ENCODE measurements at places on chromosomes 2 and 18.

- no peak for DNase-seq
Measured at GRCh38 chr2:36408198-36408703, 52.7 kb downstream of the CRIM1 start.

DNA sequence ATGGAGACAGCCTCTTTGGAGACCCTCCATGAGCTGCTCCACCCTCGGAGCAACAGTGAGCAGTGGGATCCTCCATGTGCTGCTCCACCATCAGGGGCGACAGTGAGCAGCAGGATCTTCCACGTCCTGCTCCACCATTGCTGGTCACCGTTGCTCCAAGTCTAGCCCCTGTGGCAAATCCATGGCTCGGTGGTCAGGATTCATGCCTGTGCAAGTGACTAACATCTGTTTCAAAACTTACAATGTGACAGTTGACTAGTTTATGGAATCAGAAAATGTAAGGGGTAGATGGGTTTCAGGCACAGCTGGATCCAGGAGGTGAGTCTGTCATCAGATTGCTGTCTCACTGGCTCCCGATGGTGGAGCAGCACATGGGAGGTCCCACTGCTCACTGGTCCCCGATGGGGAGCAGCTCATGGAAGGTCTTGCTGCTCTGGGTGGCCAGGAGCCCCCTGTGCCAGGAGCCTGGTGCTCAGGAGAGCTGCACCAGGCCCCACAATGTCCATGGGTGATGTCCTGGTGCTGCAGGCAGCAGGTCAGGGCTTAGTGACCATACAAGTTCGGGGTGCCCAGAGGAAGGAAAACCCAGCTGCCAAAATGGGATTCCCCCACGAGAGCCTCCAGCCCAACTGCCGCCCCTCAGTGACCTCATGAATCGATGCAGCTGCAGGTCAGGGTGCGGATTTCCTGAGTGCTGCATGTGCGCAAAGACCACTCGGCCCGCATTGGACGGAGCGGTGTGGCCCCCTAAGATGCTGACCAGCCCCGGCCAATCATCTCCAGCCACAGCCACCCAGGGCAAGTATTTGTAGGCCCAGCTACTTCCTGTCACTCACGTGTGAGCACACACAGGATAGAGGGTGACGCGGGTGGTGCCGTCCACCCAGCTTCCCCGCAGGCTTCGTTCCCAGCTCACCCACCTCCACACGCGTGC, 116.5 kb upstream of the OTOS start:
- DNase-seq = no peak

DNA sequence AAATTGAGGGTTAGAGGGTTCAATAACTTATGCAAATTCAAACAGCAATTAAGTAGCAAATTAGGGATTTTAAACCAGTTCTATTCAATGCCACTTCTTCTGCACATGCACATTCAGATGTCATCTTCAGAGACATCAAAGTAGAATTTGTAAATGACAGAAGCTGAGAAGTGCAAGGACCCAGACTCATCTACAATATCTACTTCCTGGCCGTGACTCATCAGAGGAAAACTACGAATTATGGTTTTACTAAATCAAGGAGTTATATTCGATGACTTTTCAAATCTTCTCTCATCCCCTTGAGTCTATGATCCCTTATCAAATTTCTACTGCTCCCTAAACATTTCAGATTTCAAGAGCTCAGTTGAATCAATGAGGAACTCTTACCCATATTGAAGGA, 20.0 kb upstream of the STAT4 start:
- DNase-seq = no peak

- no peak for DNase-seq
Measured at GRCh38 chr2:178275600-178275999, 81.3 kb downstream of the OSBPL6 start.

DNA sequence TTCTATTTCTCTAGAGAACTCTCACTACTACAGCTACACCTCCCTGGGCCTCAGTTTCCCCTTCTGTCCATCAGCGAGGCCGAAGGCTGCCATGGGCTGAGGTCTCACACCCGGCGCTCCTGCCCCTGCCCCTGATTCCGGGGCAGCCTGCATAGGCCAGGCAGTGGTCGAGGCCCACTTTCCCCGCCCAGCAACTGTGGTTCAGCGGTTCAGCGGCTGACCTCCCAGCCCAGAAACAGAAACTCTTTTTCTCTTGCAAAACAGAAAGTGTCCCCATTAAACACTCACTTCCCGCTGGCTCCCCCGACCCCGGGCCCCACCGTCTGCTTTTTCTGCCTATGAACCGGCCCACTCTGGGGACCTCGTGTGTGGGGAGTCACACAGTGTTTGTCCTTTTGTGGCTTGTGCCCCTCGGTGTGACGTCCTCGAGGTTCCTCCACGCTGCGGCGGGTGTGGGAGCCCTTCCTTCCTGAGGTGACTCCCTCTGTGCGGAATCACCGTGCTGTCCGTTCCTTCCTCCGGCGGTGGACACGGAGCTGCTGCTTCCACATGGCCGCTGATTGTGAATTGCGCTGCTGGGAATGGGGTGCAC, 16.0 kb downstream of the PDCD1 start:
- DNase-seq = no peak

DNA sequence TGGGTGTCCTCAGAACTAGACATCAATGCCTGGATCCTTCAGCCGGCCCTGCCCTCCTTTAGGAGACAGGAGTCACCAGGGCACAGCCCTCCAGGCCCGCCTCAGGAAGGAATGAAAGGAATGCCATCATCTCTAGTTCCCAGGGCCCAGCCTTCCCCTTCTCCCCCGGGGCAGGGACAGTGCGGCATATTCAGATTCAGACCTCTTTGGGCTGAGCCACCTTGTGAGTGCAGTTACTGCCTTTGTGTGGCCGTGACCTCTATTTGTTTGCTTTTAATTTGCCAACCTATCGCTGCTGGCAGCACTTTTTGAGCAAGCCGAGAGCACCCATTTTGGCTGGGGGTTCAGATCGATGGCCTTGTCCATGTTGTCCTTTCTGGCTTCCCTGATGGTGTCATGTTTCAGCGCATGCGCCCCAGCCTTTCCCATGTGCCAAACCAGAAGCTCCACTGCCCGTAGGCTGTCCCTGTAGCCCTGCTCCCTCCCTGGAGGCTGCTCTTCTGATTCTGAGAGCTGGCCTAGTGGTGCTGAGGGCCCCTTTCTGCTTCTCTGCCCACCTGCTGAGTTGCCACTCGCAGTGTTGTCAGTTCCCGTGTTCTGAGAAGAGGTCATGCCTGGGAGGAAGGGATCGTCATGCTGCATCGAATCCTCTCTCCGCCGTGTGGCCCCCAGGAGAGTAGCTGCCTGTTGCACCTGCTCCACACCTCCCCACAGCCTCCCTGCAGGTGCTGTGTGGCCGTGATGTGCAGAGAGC, 10.9 kb downstream of the ANKRD23 start:
- DNase-seq = no peak

- DNase-seq = no peak
Measured at GRCh38 chr18:3827236-3827845, 377.4 kb downstream of the TGIF1 start.

DNA sequence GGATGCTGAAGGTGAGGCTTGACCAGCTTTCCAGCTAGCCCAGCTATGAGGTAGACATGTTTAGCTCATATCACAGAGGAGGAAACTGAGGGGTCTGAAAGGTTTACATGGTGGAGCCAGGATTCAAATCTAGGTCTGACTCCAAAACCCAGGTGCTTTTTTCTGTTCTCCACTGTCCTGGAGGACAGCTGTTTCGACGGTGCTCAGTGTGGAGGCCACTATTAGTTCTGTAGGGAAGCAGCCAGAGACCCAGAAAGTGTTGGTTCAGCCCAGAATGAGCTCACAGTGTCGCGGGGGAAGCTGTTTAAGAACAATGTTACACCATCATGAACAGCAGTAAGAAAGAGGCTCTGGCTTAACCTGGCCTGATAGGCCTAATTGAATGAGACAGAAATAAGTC, 11.1 kb downstream of the PROC start:
- no peak for DNase-seq

DNA sequence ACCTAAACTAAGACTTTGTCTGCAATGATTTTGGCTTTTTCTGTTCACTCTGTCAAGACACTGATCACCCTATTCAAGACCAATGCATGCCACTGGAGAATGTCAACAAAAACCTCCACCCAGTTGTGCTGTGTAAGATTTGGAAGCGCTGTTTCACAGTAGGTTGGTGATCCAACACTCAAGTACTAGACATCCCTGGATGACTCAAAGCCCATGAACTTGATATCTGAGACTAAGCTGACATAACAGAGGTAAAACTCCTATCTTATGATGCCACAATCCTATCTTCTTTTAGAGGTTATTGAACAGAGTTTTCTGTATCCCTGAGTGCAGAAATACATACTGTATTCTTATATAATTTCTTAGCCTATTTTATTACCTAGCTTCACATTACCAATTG, 251.3 kb upstream of the ETAA1 start:
- DNase-seq = no peak

GRCh38 chr2:205539603-205540002, 142.7 kb upstream of the NRP2 start:
- DNase-seq = no peak

DNA sequence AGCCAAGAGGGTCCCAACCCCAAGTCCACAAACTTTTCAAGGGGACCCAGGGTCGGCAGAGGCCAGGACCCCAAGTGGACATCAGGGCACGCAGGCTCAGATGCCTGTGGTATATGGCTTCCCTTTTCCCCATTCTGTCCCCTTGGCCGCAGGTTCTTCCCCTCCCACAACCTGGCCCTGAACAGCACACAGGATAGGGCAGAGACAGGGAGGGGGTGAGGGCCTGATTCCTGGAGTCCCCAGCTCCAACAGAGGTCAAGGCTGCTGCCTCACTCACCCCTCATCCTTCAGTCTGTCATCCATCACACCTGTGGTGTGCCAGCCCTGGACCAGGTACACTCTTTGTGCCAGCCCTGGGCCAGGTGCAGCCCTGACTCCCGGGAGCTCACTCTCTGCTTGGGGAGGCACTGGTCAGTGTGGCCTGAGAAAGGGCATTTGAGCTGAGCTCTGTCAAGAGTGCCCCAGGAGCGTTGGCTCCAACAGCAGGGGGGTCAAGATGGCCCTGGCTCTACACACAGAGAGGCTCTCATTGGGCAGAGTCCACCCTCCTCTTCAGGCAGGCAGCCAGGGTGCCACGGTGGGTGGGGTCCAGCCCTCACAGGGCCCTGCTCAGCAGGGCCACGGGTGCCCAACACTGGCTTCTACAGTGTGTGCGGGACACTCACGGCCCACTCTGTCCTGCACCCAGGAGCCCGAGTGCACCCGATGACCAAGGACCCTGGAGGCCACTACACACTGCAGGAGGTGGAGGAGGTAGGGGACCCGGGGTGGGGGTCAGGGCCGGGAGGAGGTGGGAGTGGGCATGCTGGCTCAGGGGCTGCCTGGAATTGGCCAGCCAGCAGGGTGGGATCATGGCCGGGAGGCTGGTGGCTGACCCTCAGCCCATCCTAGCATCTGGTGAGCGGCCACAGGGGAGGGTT, 1.6 kb downstream of the AGXT start:
- DNase-seq = no peak

GRCh38 chr2:181239201-181239799, 217.9 kb upstream of the ITGA4 start:
- no peak for DNase-seq
